ENCODE measurements at places on chromosomes 7 and 10.
A peak's percentile ranks its signal among the peaks of the same experiment; 100 is the strongest.

- no peak for DNase-seq
Measured at GRCh38 chr10:56139405-56139804, 221.7 kb downstream of the ZWINT start.

DNA sequence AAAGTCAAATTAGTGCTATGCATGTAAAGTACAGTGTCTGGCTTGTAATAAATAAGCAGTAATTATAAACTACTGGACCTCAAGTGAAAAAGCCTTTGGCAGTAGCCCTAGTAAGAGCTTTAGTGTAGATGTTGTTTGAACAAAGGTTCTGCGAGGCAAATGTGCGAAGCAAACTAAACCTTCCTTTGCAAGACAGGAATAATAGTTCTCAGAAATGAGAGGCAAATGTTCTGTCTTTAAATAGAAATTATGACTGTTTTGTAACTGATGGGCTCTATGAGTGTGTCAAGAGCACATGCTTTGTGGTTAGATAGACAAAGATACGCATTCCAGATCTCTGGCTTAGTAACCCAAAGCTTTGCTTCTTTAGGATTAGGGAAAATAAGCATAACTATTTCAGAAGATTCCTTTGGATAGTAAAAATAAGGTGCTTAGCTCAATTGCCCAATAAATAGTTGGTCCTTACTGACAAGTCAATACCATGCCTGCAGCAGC lies 169.2 kb upstream of the CDC14C start:
- no peak for DNase-seq

- DNase-seq, result no peak
Measured at GRCh38 chr10:25828475-25828874, 105.6 kb upstream of the MYO3A start.

- DNase-seq, result no peak
Measured at GRCh38 chr7:99112097-99112496, 31.8 kb downstream of the SMURF1 start.

DNA sequence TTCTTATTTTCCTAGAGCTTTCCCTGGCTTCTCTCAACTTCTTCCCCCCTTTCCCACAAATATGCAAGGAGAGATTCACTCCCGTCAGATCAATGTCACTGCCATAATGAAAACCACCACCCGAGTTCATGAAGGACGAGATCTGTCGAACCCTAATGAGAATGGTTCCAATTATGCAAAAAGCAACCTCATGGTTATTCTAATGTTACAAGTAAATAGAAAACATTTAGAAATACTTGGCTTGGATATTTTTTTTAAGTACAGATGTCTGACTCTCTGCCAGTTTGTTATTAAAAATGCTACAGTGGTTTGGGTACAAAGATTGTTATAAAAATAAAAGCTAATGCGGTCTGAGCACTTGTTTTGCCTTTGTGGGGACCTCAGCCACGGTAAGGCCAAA lies 25.9 kb upstream of the EMX2 start:
- DNase-seq, result no peak

DNA sequence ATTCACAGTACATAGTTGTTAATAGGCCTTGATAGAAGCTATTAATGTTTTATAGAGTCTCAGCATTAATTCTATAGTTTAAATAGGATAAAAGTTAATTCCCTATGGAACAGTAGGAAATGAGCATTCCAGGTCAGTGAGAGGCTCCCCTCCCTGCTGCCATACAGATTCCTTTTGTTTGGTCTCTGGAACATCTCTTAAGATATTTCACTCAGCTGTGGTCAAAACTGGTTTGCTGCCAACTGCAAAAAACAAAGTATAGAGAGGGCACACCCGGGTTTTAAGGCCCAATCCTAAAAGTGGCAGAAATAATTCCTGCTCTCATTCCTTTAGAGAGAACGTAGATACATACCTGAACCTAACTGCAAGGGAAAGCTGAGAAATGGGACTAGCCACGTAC lies 51.3 kb downstream of the MDFIC start:
- no peak for DNase-seq

- no peak for DNase-seq
Measured at GRCh38 chr10:76959111-76959510, 678.5 kb downstream of the KCNMA1 start.

DNA sequence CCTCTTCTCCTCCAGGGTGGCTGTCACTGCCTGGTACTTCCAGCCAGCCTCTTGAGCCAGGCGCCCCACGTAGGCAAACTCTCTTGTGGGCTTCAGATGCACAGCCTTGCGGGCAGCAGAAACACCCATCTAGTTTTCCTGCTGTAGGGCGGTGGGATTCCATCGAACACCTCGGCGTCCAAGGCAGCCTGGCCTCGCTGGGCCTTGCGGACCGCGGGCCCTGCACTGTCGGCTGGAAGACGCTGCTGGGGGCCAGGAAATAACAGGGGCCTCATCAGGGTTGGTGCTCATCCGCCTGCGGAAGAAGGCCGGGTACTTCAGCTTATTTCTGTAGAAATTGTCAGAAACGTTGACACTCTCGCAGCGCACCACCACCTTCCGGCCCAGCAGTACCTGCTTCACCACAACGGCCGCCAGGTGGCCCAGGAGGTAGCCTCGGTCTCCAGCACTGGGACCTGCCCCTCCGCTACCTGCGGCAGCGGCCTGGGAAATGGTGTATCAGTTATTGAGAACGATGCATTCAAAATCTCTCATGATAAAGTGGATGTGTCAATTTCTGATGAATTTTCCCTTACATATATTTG lies 61.1 kb downstream of the WDFY4 start:
- no peak for DNase-seq

DNA sequence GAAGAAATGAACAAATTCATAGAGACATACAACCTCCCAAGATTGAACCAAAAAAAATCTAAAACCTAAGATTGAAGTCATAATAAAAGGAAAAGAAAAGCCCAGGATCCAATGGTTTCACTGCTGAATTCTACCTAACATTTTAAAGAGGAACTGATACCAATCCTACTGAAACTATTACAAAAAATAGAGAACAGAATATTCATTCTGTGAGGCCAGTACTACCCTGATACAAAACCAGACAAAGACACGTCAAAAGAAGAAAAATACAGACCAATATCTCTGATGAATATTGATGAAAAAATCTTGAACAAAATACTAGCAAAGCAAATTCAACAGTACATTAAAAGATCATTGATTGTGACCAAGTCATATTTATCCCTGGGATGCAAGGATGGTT lies 128.5 kb upstream of the STEAP1 start:
- DNase-seq, result no peak

DNA sequence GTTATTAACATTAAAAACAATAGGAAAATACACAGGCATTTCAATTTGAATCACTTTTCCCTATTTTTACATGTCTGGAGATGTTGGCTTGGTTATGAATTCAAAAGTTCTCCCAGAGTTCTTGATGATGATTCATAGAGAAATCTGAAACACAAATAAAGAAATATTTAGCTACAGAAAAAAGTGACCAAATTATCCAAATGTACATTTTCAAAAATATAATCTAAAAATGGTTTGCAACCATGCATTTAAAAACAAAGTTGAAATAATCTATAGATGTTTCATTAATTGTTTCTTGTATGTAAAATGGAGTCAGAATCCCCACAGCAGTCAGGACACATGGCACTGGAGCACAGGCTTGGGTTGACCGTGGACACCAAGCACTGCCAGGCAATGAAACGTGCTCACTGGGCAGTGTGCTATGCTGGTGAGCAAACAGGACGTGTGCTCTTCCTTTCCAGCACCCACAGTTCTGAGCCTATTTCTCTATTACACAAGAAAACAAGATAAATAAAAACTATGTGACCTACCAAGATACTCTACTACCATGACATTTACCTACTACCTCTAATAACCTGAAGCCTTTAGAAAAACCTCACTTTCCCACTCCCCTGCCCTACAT lies 44.1 kb upstream of the PTPRN2 start:
- DNase-seq, result no peak

DNA sequence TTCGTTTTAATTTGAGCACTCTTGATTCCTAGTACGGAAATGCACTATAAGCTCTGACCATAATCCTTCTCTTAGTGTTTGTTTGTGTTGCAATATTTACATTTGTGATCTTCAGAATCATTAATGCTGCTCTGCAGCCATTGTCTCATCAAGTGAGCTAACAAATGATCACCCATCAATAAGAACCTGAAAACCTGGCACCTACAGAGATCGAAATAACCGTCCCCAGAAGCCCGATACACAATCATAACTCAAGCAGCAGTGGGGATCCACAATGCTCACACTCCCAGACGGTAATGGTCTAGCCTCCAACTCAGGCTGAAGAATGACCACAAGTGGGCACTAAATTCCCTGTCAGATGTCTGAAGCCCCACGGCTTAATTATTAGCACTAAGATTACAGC lies 156.0 kb upstream of the NFE2L3 start:
- DNase-seq, result no peak

DNA sequence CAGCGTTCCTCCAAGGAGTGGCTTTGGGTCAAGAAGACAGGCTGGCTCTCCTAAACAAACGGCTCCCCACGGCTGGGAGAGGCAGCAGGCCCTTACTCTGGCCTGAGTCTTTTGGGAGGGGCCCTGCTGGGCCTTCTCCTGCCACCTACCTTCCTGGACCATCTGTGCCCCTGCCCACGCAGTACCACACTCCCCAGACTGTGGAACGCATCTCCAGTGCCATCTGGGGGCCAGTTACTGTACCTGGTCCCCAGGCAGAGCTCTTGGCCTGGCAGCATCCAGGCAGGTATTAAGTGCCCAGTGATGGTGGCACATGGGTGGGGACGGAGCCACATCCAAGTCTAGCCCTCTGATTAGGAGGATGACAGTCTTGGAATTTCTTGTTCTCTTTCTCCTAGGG lies 14.4 kb downstream of the ALKBH4 start:
- peak; percentile 51 for DNase-seq

DNA sequence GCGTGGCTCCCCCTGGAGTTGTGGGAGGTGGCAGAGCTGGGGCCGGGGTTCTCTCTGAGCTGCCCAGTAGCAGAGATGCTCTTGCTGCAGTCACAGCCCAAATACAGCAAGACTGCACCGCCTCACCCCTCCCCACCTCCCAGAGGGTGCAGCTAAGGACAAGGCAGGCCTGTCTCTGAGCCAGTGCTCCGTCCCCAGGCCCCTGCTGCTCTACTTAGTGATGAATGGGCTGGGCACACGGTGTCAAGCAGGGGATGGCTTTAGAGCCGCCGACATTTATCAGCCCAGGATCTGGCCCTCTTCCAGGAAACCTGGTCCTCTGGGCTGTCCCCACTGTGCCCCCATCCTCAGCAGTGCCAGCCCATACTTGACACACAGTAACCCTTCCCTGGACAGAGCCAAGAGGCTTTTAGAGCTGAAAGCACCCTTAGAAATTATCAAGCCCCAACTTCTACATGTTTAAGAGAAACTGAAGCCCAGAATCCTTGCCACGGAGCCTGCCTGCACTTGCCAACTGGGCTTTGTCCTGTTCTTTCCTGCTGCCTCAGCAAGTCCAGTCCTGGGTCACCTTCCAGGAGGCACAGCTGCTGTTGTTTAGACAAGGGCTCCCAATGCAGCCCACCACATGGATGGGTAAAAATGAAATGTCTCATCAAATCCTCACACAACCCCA lies 137.1 kb upstream of the UNC5B start:
- DNase-seq, result no peak

DNA sequence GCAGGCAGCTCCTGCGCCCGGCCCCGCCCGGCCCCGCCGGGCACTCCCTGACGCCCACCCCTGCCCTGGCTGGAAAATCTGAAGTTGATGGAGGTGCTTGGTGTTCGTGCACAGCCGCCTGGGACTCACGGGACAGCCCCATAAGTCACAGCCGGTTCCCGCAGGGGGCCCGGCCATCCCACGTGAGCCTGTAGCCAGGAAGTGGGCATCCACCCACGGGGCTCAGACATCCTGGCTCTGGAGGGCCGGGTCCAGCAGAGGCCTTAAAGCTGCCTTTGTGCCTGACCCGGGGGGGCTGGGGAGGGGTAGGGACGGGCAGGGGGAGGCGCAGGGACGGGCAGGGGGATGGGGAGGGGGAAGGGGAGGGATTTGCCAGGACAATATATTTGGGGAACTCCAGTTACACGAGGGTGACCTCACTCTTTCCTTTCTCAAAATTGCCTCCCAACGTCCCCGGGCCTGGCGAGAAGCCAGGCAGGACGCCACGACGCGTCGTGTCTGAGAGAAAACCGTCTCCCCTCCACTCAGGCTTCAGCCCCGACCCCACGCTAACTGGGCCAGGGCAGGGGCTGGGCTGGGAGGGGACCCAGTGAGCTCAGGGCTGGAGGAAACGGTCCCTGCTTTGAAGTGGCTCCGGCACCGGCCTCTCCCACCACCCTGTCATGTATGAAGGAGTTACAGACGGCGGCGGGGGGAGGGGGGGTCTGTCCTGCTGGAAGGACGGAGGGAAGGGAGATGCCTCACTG lies 82.1 kb upstream of the PDGFA start:
- DNase-seq, result peak; percentile 75

- no peak for DNase-seq
Measured at GRCh38 chr10:843703-844102, 87.8 kb downstream of the LARP4B start.

DNA sequence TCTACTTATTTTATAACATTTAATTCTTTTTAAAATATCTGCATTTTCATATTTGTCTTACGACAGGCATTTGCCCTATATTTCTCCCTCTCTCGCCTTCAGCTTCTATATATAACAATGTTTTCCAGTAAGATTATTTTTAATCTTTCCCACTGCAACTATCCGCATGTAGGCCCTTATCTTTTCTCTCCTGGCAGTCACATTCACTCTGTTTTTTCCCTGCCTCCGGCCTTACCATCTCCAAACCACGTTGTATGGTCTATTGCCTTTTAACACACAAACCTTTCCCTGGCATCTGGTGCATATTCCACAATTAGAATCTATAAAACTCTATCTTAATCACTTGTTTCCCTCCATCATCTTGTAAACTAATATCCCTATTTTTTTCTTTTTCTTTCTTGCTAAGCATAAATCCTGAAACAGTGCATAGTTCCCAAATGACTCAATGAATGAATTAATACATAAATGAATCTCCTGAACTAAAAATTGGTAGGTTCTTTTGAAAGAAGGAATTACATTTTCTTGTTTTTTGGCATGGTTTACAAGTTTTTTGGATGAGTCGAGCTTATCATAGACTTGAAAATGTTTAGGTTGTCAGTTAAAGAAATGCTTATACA lies 173.2 kb downstream of the SEMA3A start:
- DNase-seq, result no peak

DNA sequence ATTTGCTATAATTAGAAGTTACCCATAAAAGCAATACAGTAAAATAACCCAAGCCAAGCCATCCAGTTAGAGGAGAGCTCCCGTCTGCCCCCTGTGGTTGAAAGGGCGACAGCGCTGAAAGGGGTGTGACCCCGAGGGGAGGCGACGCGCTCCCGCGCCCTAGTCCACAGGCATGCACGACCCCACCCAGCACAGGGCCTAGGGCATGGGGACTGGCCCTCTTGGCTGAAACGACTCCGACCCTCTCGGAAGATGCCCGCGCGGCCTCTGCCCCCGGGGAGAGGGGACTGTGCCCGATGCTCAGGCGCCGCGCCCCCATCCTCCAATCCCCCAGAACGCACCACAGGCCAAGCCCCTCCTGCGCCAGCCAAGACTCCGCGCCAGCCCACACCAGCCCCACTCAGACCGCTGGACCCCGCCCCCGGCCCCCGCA lies 64.0 kb downstream of the CSGALNACT2 start:
- DNase-seq, result peak; percentile 31

GRCh38 chr7:77843194-77843593 lies 44.6 kb downstream of the PHTF2 start:
- DNase-seq, result no peak
